ENCODE measurements at places on chromosomes 2 and 18. TPM values are rescaled to one million over a fixed set of nuclear protein-coding genes. Genes with fewer than 3 reads are reported as not detected.

SETBP1 gene
- total RNA-seq, result 9.3 TPM

AQP4 gene
- total RNA-seq, result not detected

STARD6 gene
- total RNA-seq, result 0.33 TPM

DNAH6 gene
- total RNA-seq, result under 0.01 TPM

CLEC4F gene
- total RNA-seq, result not detected

APCDD1 gene
- not detected for total RNA-seq

LHCGR gene
- total RNA-seq, result not detected
